ENCODE measurements at places on chromosomes 5 and 9.

- no peak for DNase-seq
These were observed 338.4 kb downstream of the DNAH5 start for GRCh38 chr5:13606051-13606450.

GRCh38 chr9:123034881-123035510 is 1.5 kb downstream of the GPR21 start:
- DNase-seq, result no peak

DNA sequence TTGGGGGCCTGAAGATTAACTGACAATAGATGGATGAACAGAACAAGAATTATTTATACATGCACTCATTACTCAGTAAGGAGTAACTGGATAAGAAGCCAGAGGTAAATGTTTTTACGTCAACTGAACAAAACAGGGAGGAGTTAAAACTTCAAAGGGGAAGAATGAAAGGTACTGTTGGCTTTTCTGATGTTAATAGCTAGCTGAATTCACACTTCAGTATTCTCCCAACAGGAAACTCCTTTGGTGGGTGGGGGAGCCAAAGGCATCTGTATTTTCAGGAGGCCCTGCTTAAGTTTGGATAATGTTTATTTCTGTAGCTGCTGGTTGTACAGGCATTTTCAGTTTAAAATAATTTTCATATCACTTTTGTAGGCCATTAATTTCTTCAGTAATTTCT is 23.2 kb upstream of the RFK start:
- no peak for DNase-seq

GRCh38 chr9:94974154-94974879 is 247.8 kb downstream of the AOPEP start:
- DNase-seq, result no peak

- DNase-seq, result no peak
These were observed 27.1 kb downstream of the IRX4 start for GRCh38 chr5:1855596-1855995.

DNA sequence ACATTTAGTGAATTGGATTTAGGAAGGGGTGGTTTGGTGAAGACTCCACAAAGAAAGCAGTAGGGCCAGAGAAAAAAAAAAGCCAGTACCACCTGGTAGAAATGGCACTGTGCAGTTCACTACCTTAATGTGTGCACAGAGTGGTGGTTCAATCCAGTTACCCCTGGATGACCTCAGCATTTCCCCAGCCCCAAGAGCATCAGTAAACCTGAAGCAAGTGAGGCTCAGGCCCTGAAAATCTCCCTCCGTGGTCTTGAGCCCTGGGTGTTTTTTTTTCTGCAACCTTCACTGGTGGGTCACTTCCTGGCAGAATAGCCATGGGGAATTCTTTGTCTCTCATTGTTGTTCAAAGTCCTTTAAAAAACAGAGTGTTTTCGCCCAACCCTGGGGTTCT is 202.9 kb downstream of the GADD45G start:
- DNase-seq, result no peak

DNA sequence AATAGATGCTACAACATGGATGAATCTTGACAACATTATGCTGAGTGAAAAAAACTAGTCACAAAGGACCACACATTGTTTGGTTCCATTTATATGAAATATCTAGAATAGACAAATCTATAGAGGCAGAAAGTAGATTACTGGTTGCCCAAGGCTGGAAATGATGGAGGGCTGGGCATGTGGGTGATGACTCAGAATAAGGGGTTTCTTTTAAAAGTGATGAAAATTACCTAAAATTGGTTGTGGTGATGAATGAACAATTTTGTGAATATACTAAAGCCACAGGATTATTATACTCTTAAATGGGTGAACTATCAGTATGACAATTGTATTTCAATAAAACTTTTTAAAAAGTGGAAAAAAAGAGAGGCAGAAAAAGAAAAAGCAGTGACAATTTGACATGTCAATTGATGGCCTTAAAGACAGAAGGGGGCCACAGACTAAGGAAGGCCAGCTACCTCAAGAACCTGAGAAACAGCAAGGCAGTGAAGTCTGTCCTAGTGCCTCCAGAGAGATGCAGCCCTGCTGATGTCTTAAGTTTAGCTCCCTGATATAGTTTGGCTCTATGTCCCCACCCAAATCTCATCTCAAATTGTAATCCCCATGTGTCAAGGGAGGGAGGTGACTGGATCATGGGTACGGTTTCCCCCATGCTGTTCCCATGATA is 182.7 kb downstream of the PIK3R1 start:
- DNase-seq, result no peak

- peak; percentile 84 for DNase-seq
These were observed 46.6 kb downstream of the ARHGAP26 start for GRCh38 chr5:142816531-142817430.

- no peak for DNase-seq
These were observed 230.2 kb downstream of the TENT4A start for GRCh38 chr5:6943197-6944112.

DNA sequence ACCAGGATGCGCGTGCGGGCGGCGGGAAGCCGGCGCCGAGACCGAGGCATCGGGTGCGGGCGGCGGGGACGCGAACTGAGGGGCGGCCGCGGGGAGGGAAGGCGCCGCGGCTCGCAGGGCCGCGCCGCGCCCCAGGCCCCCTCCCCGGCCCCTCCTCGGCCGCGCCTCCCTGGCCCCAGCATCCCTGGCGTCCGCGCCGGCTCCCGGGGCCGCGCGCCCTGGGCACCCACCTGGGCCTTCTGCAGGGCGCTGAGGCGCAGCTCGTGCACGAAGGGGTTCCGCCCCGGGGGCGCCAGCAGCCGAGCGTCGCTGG is 324 bp downstream of the LPCAT1 start:
- no peak for DNase-seq

DNA sequence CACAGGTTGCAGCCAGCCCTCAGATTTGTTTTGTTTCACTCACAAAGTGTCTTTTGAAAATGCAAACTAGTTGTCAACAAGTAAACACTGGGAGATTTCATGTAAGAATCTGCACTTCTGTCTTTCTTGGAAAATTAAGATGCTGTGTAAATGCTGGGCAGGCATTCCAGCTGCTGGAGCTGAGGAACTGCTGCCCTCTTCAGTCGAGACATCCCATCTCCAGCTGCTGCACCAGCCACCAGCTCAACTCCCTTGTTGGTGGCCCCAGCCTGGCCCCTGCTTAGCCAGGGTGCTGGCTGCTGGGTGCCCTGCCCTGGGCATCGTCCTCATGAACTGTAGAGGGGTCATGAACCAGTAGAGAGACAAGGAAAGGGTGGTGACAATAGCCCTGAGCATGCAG is 33.1 kb upstream of the AFAP1L1 start:
- DNase-seq, result no peak

GRCh38 chr9:117278471-117279035 is 136.3 kb downstream of the ASTN2 start:
- DNase-seq, result no peak

GRCh38 chr9:6779417-6780241 is 21.9 kb downstream of the KDM4C start:
- no peak for DNase-seq

DNA sequence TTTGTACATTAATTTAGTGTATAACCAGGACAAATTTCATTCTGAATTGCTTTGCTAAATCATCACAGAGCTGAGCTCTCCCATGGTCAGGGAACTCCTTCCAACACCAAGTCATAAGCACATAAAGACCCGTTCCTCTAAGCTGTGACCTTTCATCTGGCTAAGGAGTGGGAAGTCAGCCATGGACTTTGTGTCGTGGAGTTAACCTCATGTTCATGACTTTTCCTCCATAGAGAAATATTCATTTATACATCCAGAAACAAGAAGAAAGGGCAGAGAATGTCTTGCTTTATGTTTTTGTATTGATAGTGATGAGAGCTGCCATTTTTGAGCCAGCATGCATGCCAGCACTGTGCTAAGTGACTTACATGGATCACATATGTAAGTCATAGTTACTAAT is 97.5 kb downstream of the INIP start:
- DNase-seq, result no peak

DNA sequence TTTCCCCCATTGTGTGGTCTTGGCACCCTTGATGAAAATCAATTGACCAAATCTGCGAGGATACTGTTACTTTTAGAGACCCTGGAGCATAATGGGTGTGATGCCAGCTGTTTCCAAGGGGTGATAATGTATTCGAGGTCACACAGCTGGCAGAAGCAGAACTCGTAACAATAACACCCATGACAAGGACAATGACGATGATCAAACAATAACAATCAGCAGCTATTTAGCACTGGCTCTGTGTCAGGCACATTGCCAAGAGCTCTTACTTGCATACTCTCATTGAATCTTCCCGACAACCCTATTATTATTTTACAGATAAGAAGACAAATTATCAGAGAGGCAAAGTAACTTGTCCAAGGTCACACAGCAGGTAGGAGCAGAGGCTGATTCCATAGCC is 223.7 kb upstream of the MSX2 start:
- no peak for DNase-seq

GRCh38 chr5:14076561-14076960 is 66.6 kb upstream of the TRIO start:
- DNase-seq, result no peak

DNA sequence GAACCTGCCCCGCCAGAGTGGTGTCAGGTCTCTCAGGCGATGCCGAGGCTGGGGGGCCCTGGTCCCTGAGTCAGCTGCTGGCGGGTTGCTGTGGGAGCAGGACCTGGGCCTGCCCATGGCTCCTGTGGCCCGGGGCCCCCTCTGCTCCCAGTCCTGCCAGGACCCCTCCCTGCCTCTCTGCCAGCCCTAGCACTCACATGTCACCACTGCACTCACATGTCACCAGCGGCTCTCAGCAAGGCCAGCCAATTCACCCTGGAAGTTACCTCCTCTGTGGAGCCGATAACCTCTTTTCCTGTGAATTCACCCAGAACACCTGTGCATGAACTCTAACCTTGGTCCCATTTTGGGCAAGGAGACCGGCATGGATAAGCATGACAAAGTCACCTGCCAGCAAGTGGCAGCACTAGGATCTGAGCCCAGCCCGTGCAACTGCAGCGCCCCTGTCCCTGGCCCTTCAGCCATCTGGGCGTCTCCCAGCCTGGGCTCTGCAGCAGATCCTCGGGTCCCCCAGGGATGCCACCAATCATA is 170.2 kb downstream of the GAPVD1 start:
- DNase-seq, result no peak

- DNase-seq, result no peak
These were observed 329.3 kb upstream of the TLE4 start for GRCh38 chr9:79242489-79242888.

DNA sequence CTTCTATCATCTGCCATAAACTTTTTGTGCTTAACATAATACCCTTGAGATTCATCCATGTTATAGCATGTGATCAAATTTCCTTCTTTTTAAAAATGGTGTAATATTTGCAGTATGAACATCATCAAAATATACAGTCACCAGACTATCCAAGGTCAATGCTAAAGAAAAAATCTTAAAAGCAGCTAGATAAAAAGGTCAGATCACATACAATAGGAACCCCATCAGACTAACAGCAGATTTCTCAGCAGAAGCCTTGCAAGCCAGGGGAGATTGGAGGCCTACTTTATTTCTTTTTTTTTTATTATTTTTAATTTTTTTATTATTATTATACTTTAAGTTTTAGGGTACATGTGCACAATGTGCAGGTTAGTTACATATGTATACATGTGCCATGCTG is 37.2 kb downstream of the FAM170A start:
- DNase-seq, result no peak

DNA sequence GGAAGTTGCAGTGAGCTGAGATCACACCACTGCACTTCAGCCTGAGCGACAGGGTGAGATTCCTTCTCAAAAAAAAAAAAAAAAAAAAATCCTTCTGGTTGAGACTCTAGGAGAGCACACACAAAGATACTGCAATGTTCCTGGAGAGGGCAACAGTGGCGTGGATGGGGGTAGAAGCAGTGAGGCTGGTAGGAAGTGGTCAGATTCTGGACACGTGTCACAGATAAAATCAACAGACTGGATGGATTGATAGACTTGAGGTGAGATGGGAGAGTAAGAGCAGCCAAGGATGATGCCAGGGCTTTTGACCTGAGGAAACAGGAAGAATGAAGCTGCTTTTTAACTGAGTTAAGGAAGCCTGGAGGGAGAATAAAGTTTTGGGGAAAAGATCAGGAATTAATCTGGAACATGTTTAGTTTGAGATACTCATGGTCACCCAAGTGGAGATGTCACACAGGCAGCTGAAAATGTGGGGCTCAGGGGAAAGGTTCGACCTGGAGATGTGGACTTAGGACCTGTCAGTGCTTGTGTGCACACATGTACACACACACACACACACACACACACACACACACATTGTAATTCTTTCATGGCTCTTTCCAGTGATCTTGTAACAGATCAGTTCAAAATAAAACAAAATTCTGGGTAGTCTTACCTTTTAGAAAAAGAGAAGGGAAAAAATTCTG is 88.1 kb downstream of the FANCC start:
- no peak for DNase-seq

DNA sequence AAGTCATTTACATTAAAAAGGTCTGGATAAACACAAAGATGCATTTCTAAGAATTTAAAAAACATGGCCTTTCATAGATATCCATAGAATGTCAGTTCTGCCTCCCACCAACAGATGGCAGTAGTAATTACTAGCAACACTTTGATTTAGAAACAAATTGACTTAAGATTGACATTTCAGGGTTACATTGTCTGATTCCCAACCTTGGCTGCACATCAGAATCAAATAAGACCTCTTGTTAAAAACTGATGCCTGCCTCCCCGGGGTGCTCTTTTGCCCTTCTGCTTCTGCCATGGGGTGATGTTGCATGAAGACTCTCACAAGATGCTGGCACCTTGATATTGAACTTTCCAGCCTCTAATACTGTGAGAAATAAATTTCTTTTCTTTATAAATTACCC is 146.2 kb upstream of the GPR151 start:
- no peak for DNase-seq

DNA sequence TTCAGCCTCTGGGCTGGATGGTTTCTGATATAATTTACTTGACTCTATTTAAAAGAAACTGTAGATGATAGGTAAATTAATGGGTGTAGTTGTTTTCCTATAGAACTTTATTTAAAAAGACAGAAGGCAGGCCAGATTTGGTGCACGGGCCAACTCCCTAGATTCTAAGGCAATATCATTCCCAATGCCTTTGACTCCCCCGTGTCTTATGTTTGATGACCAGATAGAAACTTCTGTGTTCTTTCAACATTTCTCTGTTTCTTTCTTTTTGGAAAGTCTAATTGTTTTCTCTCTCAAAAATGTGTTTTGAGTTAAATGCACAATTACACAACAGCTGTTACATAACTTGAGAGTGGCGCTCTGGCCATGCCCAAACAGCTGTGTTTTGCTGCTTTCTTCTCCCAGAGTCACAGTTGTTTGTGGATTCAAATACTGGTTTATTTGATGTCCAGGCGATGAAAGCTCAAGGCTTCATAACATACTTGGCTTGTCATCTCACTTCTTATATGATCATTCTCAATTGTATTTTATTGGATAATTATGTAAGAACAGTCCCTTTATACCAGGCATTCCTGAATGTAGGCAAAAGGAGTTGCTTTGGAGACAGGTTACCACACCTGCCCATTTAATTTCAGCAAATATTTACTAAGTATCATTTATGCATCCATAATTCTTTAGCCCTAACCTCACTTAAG is 1.7 kb upstream of the ALDH1A1 start:
- DNase-seq, result no peak

Measured in dorsolateral prefrontal cortex (tissue), 122 donors.